Activated B cell treated with CpG ODN at 0.5 μM for 24 hours (primary cell): ENCODE measurements at places on chromosomes 3 and 15.

DNA sequence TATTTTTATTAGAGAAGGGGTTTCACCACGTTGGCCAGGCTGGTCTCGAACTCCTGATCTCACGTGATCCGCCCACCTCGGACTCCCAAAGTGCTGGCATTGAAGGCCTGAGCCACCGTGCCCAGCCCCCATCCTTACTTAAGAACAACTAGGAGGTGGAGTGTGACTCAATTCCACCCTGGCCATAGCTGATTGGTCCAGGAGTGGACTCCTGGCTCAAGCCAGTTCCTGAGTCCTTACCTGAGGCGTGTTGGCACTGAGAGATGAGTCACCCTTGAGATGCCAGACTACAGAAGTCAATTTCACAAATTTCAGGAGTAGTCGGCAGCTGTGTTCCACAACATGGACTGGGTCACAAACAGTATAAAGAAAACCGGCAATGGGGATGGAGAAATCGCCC, 124.2 kb downstream of the SHQ1 start:
- no peak for DNase-seq

DNA sequence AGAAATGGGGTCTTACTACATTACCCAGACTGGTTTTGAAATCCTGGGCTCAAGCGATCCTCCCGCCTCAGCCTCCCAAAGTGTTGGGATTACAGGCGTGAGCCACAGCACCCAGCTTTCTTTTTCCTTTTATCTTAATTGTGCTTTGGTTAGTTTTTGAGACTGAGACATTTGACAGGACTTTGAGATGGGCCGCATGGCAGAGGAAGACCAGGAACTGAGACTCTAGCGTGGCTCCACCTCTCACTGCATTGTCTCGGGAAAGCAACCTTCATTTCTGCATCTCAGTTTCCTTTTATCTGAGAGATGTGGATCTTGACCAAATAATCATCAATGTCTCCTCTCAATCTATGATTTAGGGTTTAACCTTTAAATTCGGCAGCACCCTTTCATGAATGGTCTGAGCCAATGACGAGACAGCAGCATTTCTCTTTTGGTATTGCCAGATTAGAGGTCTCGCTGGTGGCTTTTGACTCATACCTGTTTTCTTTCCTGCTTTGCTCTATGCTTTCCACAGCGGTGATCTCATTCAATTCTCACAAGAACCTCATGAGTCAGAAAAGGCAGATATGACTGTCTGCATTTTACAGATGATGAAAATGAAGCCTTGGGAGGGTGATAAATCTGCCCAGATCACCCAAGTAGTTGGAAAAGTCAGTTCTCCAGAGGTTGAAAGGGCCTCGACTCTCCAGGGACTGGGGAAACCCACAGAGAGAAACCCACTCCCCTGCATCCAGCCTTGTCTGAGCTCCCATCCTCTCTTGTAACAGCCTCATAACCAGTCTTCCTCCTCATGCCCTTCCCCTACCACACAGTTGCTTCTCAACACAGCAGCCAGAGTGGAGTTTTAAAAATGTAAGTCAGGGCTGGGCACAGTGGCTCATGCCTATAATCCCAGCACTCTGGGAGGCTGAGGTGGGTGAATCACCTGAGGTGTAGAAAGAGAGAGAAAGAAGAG, 84.8 kb upstream of the FOXB1 start:
- no peak for DNase-seq

DNA sequence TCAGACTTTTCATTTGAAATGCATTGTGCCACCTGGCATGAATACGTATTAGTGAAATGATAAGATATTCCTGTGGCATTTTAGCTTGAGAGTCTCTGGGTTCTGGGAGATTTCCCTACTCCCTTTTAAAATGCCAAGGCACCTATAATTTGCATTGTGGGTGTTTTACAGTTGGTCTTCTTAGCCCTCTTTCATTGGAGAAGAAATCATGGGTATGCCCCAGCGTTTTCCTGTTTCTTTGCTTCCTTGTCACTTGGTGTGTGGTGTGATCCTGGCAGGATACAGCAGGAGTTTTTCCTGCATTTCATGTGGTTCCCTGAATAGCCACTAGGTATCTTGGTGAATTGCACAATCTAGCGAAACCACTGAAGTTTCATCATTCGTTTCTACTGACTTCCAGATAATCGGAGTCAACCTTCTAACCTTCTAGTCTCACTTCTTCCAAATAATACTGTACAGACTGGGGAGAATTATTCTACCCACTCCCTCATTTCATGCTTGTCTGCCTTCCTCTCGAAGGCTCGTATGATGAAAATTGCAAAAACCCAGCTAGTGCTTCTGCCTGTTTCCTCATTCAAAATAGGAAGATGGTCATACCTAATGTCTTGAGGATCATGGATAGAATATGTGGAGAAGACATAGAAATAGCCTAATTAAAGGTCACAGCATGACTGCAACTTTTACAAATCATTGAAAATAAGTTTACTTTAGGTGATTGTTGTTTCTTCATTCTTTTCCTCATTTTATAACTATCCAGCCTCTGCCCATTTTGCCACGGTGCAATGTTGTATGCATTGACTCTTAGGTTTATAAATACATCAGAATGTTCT, 2.6 kb downstream of the BHLHE40 start:
- DNase-seq, result no peak

GRCh38 chr3:14791343-14791945, 27.3 kb upstream of the FGD5 start:
- no peak for DNase-seq
